Activated CD4-positive, alpha-beta memory T cell treated with anti-CD3 and anti-CD28 coated beads, Interleukin-2, amount 10 ng/mL, durations not matched to agents 7 days and 5 days (primary cell): ENCODE measurements at places on chromosomes 1 and 21. TPM values are rescaled to one million over a fixed set of nuclear protein-coding genes. Genes with fewer than 3 reads are reported as not detected.

DNA sequence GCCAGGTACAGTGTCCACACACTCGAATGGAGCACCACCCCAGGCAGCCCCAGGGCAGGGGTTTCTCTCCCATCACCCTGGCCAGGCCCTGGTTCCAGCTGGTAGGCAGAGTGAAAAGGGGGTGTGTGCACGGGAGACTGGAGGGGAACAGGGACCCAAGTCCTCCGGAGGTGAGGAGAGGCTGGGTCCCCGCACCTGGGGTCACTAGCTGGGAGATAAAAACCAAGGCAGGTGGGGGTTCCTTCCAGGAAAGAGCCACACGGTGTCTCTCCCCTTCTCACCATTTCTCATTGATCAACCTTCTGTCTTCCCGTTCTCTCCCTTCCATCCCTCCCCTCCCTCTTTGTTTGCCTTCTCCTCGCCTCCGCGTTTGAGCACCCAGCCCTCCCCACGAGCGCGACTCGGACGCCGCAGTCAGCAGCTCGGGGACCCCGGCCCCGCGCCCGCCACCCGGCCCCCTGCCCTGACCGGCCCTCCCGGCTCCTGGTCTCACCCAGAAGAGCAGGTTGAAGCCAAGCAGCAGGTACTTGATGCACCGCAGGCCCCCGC, 358 bp downstream of the TSPAN2 start:
- DNase-seq = no peak

GRCh38 chr1:71738256-71738655, 544.1 kb downstream of the NEGR1 start:
- no peak for DNase-seq

DNA sequence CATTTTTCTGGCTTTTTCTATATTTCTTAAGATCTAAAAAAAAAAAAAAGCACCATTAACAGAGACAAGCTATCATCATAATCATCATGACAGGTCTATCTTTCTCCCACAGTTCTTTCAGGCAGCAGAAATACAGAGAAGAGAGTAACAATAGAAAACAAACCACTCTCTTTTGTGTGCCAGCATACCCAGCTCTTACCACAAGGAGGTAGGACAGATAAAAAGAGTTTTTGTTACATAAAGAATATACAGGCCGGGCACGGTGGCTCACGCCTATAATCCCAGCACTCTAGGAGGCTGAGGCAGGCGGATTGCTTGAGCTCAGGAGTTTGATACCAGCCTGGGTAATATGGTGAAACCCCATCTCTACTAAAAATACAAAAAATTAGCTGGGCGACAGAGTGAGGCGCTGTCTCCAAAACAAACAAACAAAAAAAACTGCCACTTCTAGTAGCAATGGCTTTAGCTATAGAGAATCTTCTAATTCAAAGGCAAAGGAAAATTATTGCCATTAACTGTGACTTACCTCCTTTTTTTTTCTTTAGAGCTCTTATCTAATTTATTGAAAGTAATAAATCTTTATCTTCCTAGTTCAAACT, 39.7 kb downstream of the ANKRD13C start:
- DNase-seq = no peak

- DNase-seq = no peak
These were observed 793.7 kb upstream of the ADGRL2 start for GRCh38 chr1:81007024-81007423.

DNA sequence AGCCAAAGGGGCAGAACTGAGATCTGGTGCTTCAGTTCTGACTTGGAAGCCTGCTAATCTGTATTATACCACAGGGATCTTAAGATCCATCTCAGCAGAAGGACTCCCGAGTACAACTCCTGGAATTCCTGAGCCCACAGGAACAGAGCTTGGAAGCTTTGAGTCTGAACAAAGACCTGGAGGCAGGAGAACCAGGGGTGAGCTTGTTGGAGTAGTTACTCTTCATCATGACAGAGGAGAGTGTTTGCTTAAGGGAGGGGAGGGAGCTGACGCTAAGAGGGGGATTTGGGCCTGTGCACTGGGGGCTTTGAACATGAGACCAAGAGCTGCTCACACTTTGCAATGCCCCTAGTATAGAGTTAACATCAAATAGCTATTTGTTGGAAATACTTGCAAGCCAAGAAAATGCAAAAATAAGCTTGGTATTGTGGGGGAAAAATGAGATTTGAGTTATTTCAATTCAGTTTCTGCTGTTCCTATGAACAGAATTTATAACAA, 41.1 kb upstream of the TRABD2B start:
- no peak for DNase-seq

DNA sequence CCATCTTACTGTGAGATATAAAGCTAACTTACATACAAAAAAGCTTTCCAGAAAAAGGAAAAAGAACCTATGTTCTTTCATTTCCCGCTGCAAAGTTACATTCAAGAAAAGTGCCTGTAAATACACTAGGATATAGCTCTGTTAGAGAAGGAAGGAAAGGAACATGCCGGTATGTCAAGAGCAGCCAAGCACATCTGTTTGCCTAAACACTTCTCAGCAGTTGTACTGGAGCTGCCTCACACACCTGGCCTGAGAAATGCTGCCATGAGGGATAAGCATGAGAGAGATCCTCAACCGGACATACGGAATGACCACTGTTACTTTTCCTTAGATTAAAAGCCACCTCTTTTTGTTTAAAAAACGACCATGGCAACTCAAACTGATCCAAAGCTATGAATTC, 189.7 kb downstream of the RERE start:
- DNase-seq = no peak

DNA sequence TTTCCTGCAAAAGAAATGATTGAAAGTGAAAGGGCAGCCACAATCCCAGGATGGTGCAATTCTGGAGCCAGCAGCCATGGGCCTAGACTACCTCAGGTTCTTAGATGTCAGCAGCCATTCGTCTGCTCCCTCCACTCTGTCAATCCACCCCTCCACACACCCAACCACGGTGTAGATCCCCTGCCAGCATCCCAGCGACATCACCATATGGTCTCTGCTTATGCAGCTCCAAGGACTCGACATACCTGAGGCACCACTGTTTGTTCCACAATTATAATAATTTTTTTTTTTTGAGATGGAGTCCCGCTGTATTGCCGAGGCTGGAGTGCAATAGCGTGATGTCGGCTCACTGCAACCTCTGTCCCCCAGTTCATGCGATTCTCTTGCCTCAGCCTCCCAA, 6.5 kb downstream of the SYNC start:
- no peak for DNase-seq

GRCh38 chr1:225464851-225465792, 37.3 kb upstream of the LBR start:
- DNase-seq = no peak

DNA sequence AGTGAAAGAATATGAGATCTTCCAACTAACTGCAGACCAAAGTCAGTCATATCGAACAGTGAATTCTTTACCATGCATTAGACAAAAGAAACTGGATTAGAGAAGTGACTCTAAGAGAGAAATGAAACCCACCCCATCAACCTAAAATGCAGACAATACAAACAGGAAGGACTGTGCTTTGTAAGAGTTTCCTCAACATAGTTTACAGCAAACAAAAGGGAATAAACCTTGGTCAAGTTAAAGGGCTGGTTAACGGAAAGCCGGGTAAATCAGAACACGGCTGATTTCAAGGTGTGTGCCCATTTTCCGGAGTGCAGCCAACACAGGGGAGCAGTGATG, 39.2 kb downstream of the SIPA1L2 start:
- DNase-seq = no peak

DNA sequence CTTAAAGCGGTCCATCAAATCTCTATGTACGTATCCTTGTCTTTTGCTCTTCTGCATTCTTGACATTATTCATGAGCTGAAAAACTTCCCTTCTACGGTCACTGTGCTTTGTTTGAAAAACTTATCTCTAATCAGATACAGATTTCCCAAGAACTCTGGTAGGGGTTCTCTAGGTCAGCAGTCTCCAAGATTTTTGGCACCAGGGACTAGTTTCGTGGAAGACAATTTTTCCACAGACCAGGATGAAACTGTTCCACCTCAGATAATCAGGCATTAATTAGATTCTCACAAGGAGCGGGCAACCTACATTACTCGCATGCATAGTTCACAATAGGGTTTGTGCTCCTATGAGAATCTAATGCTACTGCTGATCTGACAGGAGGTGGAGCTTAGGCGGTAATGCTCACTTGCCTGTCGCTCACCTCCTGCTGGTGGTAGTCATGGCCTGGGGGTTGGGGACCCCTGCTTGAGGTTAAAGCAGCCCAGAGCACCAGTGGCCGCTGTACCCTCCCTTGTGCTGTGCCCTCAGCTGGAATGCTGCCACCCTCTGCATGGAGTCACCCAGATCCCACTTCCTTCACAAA, 30.8 kb downstream of the AK2 start:
- no peak for DNase-seq

DNA sequence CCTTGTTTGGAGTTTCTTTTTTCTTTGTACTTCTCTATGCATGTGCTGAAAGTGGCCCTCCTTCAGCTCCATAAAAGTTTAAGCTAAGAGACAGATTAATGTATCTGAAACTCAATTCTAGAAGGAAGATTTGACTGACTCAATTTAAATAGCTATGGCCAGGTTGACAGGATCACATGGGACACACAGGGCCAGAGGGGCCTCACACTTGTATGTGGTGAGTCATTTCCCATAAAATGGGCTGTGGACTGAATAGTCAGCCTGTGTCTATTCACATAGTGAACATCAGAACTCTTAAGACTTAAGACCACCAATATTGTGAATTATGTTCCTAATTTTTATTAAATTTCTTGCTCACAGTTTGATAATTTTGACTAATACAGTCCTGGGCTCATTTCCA, 45.7 kb upstream of the DEPDC1 start:
- DNase-seq = no peak

- no peak for DNase-seq
These were observed 70.1 kb upstream of the ARHGEF16 start for GRCh38 chr1:3384407-3384806.

GRCh38 chr1:24762133-24762676, 17.0 kb downstream of the CLIC4 start:
- no peak for DNase-seq

ITGB3BP gene
- total RNA-seq = 44.9 TPM

RIPK4 gene
- total RNA-seq = not detected

CXADR gene
- 0.65 TPM for total RNA-seq

SLFNL1 gene
- 0.18 TPM for total RNA-seq

PSMD4 gene
- 188 TPM for total RNA-seq
